Fibroblast of the aortic adventitia (primary cell): ENCODE measurements at places on chromosomes 16 and 17.

GRCh38 chr16:4641895-4642294 lies 17.3 kb downstream of the MGRN1 start:
- no peak for DNase-seq

- DNase-seq = no peak
These were observed 14.0 kb downstream of the TMEM92 start for GRCh38 chr17:50288306-50288705.

DNA sequence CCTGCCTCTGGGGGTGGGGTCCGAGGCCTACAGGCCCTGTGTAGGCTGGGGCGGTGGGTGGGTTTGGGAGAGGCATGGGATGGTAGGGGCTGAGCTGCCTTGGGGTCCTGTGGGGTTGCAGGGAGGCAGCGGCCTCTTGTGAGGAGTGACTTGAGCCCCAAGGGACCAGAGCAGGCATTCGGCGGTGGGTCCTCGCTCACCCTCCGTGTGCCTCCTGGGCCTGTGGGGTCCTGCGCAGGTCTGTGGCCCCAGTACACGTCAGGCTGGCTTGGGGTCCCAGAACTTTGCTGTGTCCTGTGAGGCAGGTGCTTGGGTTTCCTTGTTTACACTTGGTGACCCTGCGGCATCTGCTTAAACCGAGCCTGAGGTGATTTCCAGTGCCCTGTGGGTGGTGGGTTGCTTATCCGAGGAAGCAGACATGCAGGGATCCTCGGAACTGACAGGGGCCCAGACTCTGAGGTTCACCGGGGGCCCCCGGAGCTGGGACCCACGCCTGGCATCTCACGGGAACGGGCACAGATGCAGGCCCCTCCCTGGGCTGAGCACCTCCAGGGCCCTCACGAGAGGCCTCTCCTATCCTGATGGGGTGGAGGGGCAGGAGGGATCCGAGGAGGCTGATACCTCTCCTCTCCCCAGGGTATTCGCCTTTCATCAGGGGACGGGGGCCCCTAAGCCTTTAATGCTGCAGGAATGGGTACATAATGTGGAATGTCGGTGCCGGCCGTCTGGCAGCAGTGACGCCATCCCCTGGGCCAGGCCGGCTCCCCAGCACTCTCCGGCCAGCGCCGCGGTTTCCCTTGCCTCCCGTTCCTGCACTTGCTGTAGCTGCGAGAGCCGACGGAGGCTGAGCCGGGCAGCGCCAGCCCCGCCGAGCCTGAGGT lies 7.7 kb downstream of the METRNL start:
- no peak for DNase-seq

GRCh38 chr17:21330436-21331160 lies 45.6 kb upstream of the KCNJ12 start:
- no peak for DNase-seq

DNA sequence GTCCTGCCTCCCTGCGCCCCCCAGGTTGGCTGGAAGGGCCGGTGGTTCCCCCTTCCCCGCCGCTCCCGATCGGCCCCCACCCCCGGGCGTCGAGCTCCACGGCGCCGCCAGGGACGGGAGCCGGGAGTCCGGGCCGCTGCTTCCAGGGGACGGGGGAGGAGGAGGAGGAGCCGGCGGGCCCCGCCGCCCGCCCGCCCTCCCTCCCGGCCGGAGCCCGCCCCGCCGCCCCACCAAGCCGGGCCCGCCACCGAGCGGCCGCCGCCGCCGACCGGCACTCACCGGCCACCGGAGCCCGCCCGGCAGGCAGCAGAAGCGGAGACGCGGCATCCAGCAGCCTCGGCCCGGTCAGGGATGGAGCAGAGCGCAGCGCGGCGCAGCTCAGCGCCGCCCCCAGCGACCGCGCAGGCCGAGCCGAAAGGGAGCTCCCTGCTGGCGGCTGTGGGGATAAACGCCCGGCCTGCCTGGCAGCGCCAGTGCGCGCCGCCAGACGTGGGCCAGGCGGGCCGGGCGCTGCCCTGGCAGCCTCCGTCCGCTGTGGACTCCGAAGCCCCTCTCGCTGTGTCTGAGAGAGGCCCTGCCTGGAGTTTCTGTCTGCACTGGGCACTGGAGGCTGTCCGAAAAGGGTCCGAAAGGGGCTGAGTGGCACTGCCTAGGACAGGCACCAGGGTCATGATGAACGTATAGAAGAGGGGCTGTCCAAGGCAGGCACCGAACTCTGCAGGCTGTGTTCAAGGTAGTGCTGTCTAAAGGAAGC lies at the start of gene MYO18A:
TSS of gene MYO18A (minus strand) at position 365 of the 754 bp plus-strand sequence. CDS start 13,458 bp downstream, outside the sequence.
- peak; percentile 68 for DNase-seq

DNA sequence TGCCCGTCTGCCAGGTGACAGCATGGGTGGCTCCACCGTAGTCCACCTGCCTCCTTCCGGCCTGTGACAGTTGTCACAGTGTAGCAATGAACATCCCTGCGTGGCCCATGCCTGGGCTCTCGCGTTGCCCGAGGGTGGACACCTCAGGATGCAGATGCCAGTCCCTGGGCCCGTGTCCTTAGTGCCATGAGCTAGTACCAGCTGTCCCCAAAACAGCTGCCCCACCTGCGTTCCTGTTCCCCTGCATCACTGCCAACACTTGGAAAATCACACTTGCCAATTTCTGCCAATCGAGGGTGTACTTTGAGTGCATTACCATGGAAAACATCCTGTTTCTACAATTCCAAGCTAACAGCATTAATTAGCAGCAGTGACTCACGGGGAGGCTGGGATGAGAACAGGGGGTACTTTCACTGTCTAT lies 9.0 kb upstream of the C16orf95 start:
- DNase-seq = no peak

GRCh38 chr17:57535249-57535966 lies 209.7 kb downstream of the CCDC182 start:
- no peak for DNase-seq

DNA sequence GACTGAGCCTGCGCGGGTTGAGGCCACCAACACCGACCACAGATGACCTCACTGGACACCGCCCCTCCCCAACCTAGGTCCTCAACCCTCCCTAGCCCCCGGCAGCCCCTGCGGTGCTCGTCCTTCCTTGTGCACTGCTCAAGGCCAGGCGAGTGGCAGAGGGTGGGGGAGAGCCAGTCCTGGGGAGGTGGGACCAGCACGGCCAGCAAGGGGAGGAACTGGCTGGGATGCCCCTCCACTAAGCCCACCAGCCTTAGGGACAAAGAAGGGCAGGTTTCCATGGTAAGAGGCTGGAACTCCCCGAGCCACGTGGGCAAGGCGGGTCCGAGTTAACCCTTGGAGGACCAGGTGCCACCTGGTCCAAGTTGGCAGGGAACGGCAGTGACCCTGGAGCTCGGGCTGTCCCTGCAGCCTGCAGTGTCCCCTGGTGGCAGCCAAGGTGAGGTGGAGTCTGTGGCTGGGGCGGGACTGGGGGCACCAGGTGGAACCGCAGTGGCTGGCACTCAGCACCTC lies 9.2 kb downstream of the FSCN2 start:
- no peak for DNase-seq

DNA sequence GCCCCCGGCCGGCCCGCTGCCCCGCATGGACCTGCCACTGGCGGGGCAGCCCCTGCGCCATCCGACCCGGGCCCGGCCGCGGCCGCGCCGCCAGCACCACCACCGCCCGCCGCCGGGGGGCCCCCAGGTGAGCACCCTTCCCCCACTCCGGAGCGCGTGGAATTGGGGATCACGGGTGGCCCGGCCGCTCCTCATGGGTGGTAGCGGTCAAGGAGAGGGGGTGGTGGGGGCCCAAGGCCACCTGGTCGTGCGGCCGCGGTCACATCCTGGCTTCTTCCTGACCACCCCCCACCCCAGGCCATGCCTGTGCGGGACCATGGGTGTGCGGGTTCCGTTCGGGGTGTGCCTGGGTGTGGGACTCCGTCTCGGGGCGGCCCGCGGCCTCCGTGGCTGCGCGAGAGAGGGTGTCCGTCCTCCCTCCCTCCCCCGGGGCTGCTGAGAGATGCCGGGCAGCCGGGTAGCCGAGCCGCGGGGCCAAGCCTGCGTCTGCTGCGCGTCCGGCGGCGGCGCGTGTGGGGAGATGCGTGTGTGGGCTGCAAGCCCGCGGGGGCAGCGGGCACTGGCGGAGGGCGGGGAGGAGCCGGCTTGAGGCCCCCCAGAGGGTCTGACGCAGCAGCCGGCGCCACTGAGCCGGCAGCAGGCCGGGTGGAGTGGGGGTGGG lies 6.8 kb downstream of the ACD start:
- DNase-seq = no peak

DNA sequence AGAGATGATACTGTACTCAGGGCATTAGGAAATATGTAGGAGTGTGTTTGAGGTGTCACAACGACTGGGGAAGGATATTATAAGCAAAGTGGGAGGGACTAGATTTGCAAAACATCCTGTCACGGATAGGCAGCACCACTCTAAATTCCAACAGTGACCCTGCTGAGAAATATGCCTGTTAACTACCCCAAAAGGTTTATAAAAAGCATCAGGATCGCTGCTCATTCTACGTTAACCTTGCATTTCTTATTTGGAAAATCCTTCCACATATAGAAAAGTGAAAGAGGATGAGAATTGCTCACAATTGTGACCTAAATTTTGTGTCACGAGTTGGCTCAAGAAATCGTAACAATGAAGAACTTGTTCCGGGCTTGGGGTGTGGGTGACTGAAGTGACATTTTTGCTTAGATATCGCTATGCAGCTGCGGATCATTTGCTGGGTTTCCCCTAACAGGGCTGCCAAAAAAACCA lies 51.6 kb downstream of the N4BP1 start:
- peak; percentile 46 for DNase-seq

DNA sequence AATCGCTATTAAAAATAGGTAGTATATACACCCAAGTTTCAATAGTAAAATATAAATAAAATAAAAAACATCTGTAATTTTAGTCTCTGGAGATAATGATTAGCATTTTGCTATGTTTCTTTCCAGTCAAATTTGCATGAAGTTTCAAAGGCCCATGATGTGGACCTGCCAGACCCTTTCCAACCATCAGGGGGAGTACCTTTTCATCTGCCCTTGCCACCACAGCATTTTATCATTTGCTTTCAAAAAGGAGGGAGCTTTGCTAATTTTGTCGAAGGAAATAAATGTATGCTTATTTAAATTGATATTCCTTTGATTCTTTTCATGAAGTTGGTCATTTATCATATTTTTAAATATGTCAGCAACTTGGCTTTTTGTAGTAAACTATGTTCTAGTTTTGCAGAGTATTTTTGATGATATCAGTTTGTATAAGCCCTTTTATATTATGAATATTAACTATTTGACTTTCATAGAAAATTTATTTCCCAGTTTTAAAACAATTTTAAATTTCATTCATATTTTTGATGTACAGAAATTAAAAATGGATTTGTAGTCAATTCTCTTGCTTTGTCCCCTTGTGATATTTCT lies 115.2 kb upstream of the NETO2 start:
- DNase-seq = peak; percentile 20

DNA sequence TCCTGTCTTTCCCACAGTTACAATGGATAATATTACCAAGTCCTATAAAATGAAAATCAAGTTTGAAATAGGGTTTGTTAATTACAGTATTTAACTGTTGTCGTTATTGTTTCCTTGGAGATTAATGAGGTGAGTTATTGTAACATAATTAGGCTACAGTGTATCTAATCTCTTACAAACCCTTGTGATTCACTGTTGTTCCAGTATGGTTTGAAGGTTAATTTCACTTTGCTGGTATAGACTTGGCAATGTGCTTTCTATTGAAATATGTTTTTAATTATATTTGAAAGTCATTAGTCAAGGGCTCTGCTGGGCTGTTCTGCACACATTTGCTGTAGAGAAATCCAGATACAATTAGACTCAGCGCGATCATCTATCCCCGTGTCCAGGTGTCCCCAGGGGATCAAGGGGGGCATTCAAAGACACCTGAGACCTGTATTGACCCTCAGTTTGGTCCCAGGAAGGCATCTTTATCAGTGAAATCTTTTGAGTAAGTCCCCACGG lies 624.6 kb upstream of the EEF2KMT start:
- no peak for DNase-seq

DNA sequence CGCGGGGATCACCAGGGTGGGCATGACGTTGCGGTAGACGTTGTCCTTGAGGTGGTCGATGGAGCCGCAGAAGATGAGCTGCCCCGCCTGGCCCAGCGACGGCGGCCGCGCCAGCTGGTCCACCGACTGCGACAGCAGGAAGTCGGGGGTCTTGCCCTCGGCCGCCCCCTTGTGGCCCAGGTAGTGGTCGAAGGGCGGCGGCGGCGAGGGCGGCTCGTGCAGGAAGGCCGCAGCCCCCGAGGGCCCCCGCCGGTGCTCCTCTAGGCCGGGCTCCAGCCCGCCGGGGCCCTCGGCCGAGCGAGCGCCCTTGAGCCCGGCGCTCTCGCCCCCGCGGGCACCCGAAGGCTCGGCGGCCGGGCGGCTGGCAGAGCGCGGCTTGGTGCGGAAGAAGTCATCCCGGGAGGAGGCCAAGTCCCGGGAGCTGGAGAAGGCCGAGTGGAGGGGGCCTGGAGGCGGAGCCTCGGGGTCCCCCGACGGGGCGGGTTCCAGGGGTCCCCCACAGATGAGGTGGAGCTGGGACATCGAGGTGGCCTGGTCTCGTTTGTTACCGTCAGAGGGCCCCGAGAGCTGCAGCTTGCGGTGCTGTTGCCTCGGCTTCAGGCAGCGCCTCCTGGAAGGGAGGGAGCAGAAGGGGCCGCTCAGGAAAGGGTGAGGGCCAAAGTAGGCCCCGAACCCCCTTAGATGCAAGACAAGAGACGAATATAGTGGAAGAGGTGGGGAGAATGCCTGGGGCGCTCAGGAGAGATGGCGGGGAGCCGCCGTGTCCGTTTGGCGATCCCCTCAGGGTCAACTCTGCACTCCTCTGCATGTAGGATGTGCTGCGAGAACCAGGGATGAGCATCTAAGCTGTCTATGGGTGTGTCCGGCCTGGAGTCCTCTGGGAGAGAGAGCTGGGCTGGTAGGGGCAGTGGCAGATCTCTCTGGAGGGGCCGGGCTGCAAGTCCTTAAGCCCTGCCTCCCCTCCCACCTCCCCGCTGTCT lies 8.8 kb downstream of the FAM171A2 start:
- no peak for DNase-seq

- peak; percentile 26 for DNase-seq
These were observed 13.4 kb downstream of the WFDC1 start for GRCh38 chr16:84308120-84308519.

- no peak for DNase-seq
These were observed 20.2 kb downstream of the SPNS2 start for GRCh38 chr17:4518901-4519300.

GRCh38 chr16:67763066-67763465 lies 43.3 kb downstream of the RANBP10 start:
- no peak for DNase-seq

DNA sequence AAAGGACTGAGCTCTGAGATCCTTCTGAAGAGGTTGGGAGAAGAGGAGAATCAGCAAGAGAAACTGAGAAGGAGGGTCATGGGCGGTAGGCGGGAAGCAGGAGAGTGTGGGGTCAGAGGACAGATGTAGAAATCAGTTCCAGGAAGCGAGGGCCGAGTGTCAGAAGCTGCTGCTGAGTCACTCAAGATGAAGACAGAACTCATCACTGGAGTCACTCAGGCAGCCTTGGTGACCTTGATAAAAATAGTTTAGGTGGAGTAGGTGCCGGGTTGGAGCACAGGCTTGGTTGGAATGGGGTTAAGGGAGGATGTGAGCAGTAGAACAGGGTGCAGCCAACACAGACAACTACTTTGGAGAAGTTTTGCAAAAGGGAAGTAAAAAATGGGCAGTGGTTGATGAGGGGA lies 6.1 kb upstream of the ITGAM start:
- no peak for DNase-seq

GRCh38 chr16:84319146-84319760 lies 24.6 kb downstream of the WFDC1 start:
- no peak for DNase-seq

- no peak for DNase-seq
These were observed 46.5 kb downstream of the CACNG3 start for GRCh38 chr16:24302636-24303035.
